NCI-H1048 (cell line): ENCODE measurements at places on chromosomes 5 and 9.

- no peak for DNase-seq
Measured at GRCh38 chr9:110141227-110141793, 66.6 kb downstream of the C9orf152 start.

- no peak for DNase-seq
Measured at GRCh38 chr9:8784838-8785237, 985.3 kb upstream of the DMAC1 start.

- no peak for DNase-seq
Measured at GRCh38 chr5:104345222-104346016, 782.8 kb upstream of the NUDT12 start.

DNA sequence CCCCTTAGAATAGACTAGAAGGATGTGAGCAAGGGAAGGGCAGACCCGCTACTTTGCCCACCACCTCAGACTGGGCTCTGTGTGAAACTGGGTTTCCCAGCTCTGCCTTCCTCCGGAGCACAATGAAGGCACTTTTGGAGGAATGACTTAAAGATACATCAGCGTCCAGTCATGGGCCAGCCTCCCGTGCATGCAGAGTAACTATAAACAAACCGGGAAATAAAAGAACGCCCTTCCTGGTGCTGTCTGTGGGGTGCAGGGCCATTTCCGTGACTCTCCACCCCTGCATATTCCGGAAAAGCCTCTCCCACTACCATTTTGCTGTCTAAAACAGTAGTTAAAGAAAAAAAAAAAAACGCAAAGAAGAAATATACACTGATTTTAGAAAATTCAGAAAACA, 165.9 kb upstream of the IRX4 start:
- no peak for DNase-seq

DNA sequence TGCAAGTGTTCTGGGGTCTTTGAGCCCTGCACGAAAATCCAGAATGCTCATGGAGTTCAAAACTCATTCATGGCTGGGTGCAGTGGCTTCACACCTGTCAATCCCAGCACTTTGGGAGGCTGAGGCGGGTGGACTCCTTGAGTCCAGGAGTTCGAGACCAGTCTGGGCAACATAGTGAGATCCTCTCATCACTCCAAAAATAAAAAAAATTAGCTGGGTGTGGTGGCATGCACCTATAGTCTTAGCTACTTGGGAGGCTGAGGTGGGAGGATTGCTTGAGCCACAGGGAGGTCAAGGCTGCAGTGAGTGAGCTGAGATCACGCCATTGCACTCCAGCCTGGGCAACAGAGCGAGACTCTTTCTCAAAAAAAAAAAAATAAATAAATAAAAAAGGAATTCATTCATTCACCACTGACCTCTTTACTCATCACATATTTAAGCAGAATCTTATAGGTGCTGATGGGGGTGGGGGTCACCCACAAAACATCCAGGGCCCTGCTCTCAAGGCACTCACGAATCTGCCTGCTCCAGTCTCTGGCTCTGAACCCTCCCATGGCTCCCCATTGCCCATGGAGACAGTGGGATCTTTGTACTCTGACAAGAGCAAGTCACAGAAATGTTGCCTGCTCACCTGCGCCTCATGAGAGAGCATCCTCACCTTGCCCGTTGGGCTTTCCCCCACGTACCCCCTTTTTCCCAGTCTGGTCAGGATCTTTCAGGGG, 76.7 kb upstream of the IER5L start:
- no peak for DNase-seq

DNA sequence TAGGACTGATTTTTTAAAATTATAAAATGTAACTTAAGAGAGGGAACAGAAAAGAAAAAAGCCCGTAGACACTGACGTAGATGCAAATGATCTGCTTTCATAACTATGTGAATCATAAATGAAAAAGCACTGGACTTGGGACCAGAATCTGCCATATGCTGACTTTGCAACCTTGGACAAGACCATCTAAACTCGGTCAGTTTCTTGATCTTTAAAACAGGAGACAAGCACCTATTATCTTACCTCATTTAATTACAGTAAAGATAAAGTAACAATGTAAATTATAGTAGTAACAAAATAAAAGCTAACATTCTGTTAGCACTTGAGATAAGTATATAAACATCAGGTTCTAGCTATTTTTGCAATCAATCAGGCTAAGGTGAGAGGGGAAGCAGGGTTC, 20.0 kb downstream of the FBXW2 start:
- no peak for DNase-seq

DNA sequence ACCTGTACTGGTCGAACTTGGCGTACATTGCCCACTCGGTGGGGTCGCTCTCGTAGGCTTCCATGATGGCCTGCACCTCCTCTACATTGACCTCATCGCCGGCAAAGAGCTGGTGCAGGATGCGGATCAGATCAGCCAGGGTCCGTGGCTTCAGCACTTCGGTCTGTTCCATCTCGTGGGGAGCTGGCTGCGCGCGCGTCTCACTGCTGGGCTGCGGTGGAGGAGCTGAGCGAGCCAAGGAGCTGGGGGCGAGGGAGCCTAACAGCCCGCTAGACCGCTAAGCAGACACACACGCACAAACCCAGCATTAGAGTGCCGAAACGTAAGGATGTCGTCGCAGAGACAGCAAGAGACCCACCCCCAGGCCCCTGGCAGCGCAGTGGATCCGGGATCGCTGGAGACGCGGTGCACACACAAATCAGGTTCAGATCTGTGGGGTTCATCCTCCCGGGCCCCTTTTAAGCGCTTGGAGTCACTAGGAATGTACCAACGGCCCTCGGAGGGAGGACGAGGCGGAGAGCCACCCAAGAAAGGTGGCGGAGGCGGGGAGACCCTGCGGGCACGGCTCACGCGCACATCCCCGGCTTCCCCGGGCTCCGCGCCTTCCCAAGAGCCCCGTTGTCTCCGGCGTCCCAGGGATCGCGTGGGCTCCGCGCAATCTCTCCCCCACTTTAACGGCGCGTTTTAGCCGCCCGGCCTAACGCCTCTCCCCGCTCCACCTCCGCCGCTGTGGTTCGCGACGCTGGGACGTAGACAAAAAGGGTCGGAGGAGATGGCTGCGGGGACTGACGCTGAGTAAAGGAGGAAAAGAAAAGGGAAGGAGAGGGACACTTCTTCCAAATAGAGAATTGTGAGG, at the start of gene CDO1:
Gene CDO1 (minus strand): TSS at position 434 of the 856 bp plus-strand sequence. CDS start 262 bp downstream, at position 172.
- no peak for DNase-seq

DNA sequence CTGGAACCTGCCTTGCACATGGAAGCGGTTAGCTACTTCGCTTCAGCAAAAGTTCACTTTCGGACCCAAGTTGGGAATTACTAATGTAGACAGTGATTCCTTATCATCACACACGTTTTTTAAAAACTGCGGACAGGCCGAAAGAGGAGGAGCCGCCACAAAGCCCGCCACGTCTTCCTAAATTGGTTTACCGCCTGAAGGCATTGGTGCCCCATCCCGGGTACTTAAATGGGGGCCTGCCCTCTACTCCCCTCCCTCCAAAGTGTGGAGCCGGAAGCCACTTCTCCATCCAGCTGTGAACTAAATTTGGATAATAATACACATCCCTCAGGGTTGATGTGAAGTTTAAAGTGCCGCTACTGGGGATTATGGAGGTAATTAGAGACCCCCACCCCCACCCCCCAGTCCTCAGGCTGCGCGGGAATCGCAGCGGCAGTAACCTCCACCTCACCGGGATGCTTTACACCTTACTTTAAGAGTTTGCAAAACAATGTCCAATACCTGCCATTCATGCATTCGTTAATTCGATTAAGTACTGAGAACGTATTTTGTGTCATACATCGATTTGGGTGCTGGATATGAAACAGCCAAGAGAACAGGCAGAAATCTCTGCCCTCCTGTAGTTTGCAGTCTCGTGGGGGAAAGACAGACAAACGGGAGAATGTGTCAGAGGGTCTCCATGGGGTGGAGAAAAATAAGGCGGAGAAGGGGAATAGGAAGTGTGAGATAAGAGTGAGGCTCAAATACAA, 937 bp upstream of the MACROH2A1 start:
- no peak for DNase-seq
